ENCODE measurements at places on chromosomes 7 and 10.
A peak's percentile ranks its signal among the peaks of the same experiment; 100 is the strongest.

- DNase-seq: no peak
These were observed 24.6 kb upstream of the NAMPT start for GRCh38 chr7:106309362-106309761.

DNA sequence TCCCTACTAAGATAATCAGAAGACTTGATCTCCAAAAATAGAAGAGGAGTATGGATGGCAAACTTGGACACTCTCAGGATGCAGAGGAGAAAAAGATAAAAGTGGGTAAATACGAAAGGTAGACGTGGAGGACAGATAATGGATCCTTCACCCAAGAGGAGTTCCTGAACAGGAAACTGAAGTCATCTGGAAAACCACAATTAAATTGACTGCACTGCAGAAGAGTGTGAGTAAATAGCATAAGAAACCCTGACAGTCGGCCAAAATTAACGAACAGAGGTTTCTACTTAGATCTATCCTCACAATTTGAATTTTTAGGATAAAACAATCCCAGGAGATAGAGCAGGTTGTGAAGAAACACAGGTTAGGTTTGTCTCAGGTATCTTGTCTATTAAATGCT lies 70.5 kb downstream of the SDK1 start:
- DNase-seq: no peak

GRCh38 chr7:158135931-158136330 lies 451.7 kb downstream of the PTPRN2 start:
- DNase-seq: no peak

GRCh38 chr10:36739884-36740445 lies 385.4 kb upstream of the ANKRD30A start:
- no peak for DNase-seq

DNA sequence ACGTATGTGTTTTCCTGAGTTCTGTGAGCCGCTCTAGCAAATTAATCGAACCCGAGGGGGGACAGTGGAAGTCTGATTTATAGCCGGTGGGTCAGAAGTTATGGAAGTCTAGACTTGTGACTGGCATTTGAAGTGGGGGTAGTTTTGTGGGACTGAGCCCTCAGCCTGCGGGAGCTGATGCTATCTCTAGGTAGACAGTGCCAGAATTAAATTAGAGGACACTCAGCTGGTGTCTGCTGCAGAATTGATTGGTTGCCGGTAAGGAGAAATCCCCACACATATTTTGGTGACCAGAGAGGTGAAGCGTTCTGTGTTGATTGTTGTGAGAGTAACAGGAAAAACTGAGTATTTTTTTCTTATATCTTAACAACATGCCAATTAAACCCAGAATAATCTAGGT lies 143.8 kb upstream of the ADCY1 start:
- no peak for DNase-seq

DNA sequence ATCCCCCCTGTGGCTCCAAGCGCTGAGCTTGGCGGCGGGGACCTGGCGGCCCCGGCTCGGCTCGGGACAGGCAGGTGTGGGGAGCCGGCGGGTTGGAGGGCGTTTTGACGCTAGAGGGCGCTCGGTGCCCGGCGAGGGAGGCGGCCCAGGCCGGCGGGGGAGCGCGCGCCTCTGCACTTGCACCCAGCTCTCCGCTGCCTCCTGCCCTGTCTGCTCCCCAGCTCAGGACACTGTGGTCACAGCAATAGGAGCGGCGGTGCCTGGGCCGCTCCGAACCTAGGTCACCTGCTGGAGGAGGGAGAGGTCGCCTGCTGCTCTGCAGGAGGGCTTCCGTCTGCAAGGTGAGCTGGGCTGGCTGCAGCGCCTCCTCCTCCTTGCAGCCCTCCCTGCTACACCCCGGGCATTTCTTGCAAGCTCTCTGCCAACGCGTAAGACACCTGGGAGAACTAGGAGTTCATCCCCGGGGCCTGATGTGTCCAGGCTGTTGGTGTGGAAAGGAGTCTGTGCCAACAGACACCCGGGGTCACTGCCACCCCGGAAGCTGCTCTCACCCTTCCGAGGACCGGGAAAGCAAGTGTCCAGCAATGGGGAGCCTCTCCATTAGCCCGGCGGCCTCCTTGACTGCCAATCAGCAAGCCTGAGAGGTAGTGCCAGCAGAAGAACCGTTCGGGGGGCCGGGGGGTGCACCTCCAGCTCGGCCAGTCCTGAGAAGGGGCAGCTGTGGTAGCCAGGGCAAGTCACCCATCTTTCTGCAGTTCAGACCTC lies 620.4 kb downstream of the GALNT17 start:
- no peak for DNase-seq

DNA sequence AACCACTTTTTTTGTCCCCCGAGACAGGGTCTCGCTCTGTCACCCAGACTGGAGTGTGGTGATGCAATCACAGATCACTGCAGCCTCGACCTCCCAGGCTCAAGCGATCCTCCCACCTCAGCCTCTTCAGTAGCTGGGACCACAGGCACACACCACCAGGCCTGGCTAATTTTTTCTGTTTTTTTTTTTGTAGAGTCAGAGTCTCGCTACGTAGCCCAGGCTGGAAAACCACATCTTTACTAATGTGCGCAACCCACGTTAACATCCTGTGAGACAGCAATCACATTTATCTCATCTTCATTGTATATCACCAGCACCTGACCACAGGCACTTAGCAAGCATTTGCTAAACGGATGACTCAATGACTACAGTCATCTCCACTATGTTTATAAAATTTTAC lies 77.8 kb upstream of the ATP6V0A4 start:
- peak; percentile 31 for DNase-seq

- DNase-seq: no peak
These were observed 30.7 kb downstream of the ST8SIA6 start for GRCh38 chr10:17423632-17424186.

DNA sequence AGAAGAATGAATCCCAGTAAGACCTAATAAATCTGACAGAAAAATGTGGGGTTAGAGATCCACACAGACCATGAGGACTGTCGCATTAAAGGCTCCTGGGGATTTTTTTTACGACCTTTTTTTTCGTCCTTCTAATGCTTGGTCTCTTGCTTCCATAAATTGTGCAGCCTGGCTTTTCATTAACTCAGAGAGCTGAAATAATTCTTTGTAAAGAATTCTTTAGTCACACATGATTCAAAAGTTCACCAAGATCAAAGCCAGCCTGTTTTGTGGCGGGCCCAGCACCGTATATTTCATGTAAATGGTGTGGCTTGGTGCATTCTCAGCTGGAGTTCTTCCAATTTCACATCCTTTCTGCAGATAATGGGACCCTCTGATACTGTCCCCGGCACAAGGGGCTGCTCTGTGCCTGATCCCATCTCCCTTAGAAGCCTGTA lies 206.6 kb upstream of the BMPER start:
- DNase-seq: no peak

DNA sequence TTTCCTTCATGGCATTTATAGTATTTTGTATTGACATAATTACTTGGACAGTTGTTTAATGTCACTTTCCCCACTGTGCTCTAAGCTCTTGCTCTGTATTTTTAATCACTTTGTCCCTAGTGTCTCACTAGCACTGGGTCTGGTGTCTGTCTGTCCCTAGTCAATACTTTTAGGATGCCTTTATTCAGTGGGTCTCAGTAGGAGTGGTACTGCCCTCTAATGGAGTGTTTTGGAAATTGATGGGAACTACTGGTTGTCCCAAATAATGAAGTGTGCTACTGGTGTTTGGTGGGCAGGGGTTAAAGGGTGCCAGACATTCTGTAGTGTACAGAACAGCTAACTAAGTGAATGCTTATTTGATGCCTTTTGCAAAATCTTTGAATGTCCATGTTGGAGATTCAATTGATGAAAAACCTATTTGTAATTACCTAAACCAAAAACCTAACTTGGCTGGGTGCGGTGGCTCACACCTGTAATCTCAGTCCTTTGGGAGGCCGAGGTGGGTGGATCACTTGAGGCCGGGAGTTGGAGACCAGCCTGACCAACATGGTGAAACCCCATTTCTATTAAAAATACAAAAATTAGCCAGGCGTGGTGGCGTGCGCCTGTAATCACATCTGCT lies 33.3 kb downstream of the CDK14 start:
- DNase-seq: no peak

GRCh38 chr10:107118866-107119265 lies 45.6 kb downstream of the SORCS1 start:
- DNase-seq: no peak

DNA sequence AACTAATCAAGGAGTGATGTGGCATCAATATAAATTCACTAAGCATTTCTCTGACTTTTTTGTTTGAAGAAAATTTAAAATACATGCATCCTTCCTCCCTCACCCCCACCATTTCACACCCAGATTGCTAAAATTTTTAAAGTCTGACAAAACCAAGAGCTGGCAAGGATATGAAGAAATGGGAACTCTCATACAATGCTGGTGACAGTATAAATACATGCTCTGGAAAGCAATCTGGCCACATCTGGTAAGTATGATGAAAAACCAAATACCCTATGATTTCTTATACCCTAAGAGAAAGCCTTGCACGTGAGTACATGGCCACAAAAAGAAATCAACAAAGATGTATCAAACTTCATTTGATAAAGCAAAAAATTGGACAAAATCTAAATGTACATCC lies 31.2 kb downstream of the P4HA1 start:
- DNase-seq: no peak

GRCh38 chr7:141158561-141158960 lies 84.7 kb downstream of the TMEM178B start:
- DNase-seq: no peak

DNA sequence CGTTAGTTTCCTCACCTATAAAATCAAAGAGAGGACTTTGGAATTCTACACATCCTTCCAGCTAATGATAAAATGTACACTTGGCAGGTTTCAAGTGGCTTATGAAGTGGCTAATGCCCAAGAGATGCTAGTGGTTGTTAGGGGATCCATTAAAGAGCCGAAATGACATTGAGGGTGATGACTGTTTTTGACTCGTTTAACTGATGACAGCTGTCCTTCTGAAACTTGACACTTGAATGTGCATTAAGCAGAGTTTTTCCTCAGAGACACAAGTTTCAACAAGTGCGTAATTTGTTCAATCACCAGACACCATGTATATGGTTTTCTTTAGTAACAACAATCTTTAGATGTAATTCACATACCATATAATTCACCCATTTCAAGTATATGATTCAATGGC lies 1.6 kb upstream of the PRF1 start:
- DNase-seq: no peak

GRCh38 chr10:104802941-104803340 lies 161.9 kb downstream of the SORCS3 start:
- DNase-seq: no peak

DNA sequence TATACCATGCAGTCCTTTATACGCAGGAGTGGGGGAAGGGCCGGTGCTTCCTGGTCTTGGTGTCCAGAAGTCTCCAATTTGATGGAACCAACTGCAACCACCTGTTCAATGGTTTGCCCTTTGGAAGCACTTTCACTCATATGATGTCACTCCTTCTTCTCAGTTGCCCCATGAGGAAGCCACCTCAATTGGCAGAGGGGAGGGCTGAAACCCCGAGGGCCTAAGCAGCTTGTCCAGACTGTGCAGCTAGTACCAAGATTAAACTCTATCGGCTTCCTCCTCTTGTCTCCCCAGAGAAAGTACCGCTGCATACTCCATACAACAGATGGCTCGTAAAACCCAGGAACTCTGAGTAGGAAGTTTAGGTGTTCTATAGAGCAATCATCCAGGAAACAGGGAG lies 789.4 kb downstream of the TYW1 start:
- no peak for DNase-seq

DNA sequence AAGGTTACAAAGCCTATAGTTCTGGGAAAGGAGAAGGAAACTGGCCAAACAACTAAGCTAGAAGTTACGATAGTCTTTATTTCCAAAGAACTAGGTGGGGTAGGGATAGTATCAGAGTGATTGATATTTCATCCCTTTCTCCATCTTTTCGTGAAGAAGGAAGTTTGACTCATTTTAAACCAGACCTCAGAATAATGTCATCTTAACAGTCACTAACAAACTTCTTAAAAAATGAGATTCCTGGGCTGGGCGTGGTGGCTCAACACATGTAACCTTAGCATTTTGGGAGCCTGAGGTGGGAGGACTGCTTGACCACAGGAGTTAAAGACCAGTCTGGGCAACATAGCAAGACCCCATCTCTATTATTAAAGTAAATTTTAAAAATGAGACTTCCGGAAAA lies 69.4 kb downstream of the ARL4A start:
- no peak for DNase-seq

- no peak for DNase-seq
These were observed 18.7 kb downstream of the CNPY1 start for GRCh38 chr7:155527664-155528063.

DNA sequence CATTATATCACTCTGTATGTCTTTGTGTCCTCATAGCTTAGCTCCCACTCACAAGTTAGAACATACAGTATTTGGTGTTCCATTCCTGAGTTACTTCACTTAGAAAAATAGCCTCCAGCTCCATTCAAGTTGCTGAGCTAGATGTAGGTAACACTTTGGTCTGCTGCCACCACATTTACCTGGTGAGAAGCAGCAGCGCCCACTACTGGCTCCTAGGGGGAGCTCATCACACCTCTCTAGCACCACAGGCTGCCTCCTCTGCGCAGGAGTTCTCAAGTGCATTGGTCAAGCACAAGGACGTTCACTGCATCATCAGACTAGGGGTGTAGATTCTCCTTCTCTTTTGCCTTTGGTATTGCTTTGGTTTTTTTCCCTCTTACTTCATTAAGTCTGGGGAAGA lies 530.9 kb upstream of the AUTS2 start:
- no peak for DNase-seq

GRCh38 chr10:35540296-35541164 lies 64.6 kb upstream of the GJD4 start:
- no peak for DNase-seq

- DNase-seq: no peak
These were observed 91.0 kb downstream of the MICALL2 start for GRCh38 chr7:1368184-1368681.

DNA sequence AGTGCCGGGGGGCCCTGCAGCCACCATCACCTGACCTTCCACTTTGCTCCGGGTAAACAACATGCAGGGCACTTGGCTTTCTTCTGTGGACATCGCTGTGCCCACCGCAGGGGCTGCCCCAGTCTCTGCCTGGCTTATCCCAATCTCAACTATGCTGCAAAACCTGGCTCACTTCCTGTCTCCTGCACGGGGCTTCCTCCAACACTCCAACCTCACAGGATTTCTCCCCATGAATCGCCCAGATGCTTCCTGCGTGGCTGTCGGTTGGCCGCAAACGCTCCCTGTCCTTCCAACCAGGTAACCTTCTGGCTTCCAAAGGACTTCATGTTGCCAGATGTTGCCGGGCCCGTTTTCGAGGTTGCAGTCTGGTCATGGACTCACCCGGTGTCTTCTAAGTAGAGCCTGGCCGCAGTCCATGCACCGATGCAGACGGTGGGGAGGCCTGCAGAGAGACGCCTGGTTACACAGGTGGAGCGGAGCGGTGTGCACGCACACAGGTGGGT lies 109.0 kb downstream of the VIPR2 start:
- DNase-seq: no peak

- no peak for DNase-seq
These were observed 14.9 kb upstream of the ADGRA1 start for GRCh38 chr10:133072720-133073390.

DNA sequence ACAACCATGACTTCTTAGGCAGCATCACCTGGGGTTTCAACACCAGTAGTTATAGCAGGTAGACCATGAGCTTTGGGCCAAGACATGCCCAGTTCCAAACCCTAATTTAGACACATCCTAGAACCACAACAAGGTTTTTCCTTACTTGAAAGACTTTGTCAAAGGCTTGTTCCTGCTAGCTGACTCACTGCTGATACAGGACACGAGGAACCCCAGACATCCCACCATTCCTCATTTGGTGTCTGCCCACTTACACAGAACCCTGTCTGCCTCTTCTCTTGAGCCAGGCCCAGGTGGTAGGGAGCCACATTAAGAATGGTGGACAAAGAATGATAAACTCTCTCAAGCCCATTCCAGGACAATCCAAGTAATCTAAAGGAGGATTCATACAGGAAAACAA lies 109.0 kb downstream of the CCDC71L start:
- no peak for DNase-seq
